Esophagus mucosa (tissue), 1 donor: ENCODE measurements at places on chromosomes 11 and 22. TPM values are rescaled to one million over a fixed set of nuclear protein-coding genes. Genes with fewer than 3 reads are reported as not detected.
A peak's percentile ranks its signal among the peaks of the same experiment; 100 is the strongest.

GRCh38 chr11:110294509-110294908 is 1.9 kb downstream of the RDX start:
- no peak for ATAC-seq

- no peak for ATAC-seq
Measured at GRCh38 chr22:26621663-26622062, at the start of gene CRYBA4. TSS of gene CRYBA4 (plus strand) at chr22:26621963. CDS start at chr22:26622597, 634 bp downstream.

- no peak for ATAC-seq
Measured at GRCh38 chr22:24567668-24568067, 11.9 kb downstream of the SNRPD3 start.

- peak; percentile 81 for ATAC-seq
Measured at GRCh38 chr11:46554213-46555147, 39.3 kb downstream of the AMBRA1 start.

- no peak for ATAC-seq
Measured at GRCh38 chr11:11344045-11344444, 9.0 kb downstream of the CSNK2A3 start.

- no peak for ATAC-seq
Measured at GRCh38 chr11:128559496-128560103, 27.8 kb downstream of the ETS1 start.

DNA sequence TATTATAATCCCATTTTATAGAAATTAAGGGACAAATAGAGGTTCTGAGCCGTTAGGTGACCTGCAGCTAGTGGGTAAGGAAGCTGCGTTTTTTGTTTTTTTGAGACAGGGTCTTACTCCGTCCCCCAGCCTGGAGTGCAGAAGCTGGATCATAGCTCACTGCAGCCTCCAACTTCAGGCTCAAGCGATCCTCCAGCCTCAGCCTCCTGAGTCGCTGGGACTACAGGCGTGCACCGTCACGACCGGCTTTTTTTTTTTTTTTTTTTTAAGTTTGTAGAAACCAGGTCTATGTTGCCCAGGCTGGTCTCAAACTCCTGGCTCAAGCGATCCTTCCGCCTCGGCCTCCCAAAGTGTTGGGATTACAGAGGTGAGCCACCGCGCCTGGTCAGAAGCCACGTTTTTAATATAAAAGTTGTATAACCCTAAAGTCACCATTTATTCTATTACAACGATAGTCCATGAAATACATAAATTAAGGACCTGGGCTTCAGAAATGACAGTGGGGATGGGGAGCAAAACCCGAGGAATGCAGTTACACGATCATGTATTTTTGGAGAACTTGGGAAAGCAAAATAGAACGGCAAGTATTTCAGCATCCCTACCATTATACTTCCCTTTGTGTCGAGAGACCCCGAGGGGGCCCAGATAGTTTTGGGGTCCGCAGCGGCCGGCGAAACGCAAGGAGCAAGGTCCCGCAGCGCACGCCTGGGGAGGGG is 638 bp downstream of the SAAL1 start:
- ATAC-seq = no peak

- ATAC-seq = no peak
Measured at GRCh38 chr11:31865606-31866300, 54.6 kb upstream of the PAX6 start.

DNA sequence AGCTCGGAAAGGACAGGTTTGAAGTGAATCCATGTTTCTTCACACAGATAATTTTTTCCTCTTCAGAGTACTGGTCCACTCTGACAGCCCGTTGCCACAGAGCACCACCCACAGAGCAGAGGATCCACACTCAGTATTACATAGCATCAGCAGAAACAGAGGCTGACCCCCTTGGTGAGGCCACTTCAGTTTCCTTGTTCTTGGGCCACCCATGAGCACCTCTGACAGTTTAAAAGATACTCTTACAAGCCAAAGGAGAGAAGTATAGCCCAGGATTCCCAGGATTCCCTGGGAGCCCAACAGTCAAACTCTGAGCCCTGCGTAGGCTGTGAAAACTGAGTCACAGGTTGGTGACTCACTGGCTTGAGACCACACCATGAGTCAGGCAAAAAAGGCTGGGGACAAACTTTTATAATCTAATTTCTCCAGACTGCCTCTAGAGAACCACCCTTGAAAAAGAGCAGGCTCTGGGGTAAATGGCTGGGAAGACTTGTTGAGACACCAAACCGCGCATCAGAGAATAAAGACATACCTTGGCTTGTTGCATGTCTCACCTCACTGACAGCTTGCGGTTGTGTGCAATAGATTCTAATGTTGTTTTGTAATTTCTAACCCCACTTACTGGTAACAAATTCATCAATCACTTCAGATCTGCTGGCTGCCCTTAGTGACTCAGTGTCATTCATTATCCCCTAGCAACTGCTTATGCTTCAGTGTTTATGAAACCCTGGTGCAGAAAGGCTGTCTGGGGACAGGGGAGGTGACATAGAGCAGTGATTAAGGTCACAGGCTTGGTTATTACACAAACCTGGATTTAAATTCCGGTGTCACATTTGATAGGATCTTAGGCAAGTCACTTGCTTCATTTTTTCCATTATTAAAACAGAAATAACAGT is 56.9 kb upstream of the PRSS23 start:
- peak; percentile 83 for ATAC-seq

DNA sequence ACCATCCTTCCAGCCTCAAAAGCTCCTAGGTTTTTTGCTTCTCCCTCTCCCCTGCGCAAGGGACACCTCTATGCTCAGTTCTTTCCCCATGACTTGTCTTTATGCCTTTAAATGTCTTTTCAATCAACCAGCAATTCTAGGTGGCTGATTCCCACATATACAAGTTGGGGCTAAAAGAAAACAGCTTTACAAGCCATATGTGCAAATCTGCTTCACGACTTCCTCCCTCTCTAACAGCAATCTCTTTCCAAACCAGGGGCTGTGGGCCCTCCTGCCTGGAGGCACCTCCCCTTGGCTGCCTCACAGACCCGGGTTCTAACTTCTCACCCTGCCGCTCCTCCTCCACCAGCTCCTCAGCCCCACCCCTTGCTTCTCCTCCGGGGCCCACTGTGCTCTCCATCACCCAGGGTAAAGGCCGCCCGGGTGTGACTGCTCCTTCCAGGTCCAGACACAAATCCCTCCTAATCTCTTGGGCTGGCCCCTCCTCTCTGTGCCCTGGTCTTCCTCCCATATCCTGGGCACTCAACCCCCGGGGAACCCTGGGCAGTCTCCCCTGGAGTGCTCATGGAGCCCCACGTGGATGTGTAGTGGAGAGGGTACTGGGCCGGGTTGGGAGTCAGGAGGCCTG is 14.1 kb downstream of the TMPRSS13 start:
- ATAC-seq = no peak

GRCh38 chr11:18498039-18498438 is 28.7 kb downstream of the TSG101 start:
- no peak for ATAC-seq

GRCh38 chr11:85951049-85951405 is 95.8 kb downstream of the CCDC83 start:
- ATAC-seq = peak; percentile 12

GRCh38 chr11:44380009-44380313 is 70.0 kb upstream of the ALX4 start:
- no peak for ATAC-seq

DNA sequence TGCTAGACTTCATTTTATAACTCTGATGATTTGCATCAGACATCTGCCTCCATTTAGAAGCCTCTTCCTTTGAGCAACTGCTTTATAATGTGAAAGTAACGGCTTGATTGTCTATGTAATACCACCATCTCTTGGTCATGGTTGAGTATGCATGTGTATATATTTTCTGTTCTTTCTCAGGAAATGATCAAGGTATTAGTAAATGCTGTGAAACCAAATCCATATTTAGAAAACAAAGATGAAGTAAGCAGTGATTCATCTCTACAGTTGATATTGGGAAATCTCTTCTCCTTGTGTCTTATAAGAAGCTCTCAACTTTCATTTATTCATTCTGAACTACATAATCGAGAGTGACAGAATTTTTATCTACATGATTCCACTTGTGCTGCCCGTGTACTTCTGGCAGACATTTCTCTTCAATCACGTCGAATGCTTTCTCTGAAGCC is 104.6 kb upstream of the ANO3 start:
- ATAC-seq = peak; percentile 80

GRCh38 chr22:30816413-30816812 is 121.7 kb downstream of the OSBP2 start:
- ATAC-seq = no peak

GRCh38 chr22:19069451-19069850 is 52.8 kb downstream of the DGCR2 start:
- no peak for ATAC-seq

DNA sequence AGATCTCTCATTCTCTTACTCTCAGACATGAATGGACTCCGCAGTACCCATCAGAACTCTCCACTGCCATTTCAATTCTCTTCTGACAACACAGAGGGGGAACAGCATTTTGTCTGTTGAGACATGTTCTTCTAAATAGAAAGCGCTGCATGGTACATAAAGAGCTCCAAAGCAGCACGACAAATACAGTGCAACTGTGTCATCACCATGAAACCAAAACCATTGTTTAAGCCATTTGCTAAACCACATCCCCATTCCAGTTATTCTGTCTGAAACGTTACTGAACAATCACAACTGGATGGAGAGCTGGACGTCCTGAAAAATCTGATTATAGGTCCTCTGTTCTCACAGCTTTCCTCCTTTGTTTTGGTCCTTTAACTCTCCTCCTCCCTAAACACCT is 17.9 kb upstream of the TENM4 start:
- ATAC-seq = no peak

PYGM gene
- 0.44 TPM for total RNA-seq

CALCA gene
- not detected for total RNA-seq

FBXO7 gene
- total RNA-seq = 41.6 TPM

PGR gene
- total RNA-seq = 0.12 TPM

FUT4 gene
- total RNA-seq = 1.4 TPM

C11orf87 gene
- 0.12 TPM for total RNA-seq

UBXN1 gene
- 65.6 TPM for total RNA-seq

CASP12 gene
- not detected for total RNA-seq

PATE2 gene
- total RNA-seq = not detected

APOA4 gene
- total RNA-seq = not detected

OR4A16 gene
- total RNA-seq = not detected

CNGA4 gene
- total RNA-seq = 0.08 TPM
